Amniotic stem cell (primary cell): ENCODE measurements at places on chromosomes 12 and 14.

- no peak for DNase-seq
These were observed 74.6 kb downstream of the ZFP36L1 start for GRCh38 chr14:68718023-68718990.

GRCh38 chr14:64604881-64605280 lies 55.1 kb downstream of the PPP1R36 start:
- DNase-seq, result no peak

DNA sequence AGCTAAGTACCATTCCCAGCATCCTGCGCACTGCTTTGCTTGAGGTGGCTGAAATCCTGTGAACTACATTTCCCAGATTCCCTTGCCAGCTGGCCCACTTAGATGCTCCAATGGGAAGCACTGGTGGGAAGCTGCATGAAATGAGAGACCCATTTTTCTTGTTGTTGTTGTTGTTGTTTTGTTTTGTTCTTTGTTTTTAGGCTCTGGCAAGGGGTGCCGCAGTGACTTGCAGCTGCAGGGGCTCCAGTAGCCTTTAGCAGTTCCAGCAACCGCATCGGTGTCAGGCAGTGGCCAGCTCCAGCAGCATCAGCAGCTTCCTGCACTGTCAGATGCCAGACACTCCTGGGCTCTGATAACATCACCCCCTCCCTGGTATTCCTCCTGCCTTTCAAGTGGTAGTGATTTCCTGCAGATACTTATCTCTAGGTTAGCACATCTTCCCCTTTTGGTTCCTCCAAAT lies 8.8 kb upstream of the EGLN3 start:
- DNase-seq, result no peak

- no peak for DNase-seq
These were observed at the start of gene RD3L for GRCh38 chr14:103941973-103942736. Gene RD3L, minus strand, starts transcription at chr14:103942529. Its CDS starts 834 bp downstream, at chr14:103941695.

GRCh38 chr14:55285048-55285652 lies 13.9 kb downstream of the FBXO34 start:
- no peak for DNase-seq

GRCh38 chr14:59863806-59864525 lies 6.6 kb downstream of the RTN1 start:
- DNase-seq, result no peak

DNA sequence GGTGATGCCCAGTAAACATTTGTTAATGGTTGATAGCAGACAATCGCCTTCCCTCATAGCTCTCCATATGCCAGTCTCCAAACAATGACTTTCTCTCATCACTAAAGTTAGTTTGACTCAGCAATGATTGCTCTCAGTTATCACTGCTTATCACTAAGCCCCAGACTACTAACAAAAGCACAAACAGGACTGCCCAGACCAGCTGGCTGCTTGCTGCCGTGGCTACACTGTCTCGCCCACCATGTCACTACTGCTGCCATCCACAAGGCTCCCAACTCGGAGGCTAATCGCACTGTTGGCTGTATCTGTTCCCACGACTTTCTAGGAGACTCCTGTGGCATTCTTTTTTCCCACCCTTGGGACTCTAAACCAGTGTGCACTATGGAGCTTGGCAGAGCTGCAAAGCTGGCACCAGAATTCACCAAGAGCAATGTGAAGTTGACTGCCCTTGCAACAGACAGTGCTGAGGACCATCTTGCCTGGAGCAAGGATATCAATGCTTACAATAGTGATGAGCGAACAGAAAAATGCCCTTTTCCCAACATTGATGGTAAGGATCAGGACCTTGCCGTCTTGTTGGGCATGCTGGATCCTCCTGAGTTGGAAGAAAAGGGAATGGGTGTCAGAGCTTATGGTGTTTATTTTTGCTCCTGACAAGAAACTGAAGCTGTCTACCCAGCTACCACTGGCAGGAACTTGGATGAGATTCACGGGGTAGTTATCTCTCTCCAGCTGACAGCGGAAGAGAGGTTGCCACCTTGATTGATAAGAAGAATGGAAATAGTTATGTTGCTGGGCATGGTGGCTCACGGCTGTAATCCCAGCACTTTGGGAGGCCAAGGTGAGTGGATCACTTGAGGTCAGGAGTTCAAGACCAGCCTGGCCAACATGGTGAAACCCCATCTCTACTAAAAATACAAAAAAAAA lies 27.1 kb upstream of the NR2C1 start:
- DNase-seq, result no peak

- no peak for DNase-seq
These were observed 182.9 kb upstream of the GRIN2B start for GRCh38 chr12:14164266-14164665.

- DNase-seq, result no peak
These were observed 11.2 kb upstream of the SRSF5 start for GRCh38 chr14:69755784-69756183.

DNA sequence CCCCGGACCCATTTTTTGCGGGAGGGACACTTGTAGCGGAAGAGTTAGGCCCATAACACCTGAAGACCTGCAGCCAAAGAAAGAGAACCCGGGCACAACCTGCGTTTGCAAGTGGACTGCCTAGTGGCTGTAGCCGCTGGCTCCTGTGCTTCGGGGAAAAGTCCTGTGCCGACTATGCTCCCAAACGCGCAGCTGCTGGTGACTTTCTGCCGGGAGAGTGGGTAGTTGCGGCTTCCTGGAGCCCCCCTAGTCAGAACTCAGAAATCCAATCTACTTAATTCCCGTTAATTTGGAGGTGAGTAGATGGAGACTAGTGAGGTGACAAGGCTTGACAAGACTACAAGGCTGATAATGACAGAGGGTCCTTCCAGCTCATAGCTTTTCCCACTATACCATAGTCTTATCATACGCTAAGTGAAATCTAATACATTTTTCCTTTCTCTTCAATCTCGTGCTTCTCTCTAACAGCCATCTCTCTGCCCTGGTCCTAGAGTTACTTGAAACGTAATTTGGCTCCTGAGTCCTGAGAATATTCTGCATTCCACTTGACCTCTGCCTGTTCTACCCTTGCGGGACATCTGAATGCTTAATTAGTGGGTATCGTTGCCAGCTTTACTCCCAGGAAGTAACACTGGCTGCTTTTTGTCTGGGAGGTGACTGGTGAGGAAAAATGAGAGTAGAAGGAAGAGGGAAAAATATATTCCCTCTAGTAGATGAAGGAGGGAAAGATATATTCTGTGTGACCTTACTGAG lies 556 bp downstream of the MTHFD1 start:
- DNase-seq, result peak; percentile 13

GRCh38 chr14:100031506-100032281 lies 33.5 kb upstream of the EVL start:
- DNase-seq, result peak; percentile 95
